ENCODE measurements at places on chromosomes 11 and 22.

DNA sequence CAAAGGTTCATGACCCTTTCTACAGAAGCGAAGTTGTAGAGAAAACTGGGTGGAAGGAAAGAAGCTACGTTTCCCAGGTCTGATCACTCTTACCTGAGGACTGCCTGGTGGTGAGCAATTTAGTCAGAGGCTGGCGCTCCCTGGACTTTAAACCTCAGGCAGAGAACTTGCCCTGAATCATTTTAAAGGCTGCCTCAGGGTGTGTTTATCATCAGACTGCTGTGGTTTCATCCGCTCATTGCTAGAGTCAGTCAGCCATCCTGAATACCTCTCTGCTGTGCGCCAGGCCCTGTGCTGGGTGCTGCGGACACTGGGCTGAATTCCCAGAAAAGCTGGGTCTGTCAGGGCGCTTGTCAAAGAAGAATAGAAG lies 2.7 kb downstream of the DTX4 start:
- peak; percentile 85 for DNase-seq

- peak; percentile 91 for DNase-seq
Observed at GRCh38 chr11:79396674-79397073, 44.2 kb downstream of the TENM4 start.

GRCh38 chr11:1298695-1299492 lies 10.5 kb downstream of the TOLLIP start:
- DNase-seq = no peak

GRCh38 chr11:15826826-15827225 lies 529.5 kb downstream of the SOX6 start:
- DNase-seq = no peak

DNA sequence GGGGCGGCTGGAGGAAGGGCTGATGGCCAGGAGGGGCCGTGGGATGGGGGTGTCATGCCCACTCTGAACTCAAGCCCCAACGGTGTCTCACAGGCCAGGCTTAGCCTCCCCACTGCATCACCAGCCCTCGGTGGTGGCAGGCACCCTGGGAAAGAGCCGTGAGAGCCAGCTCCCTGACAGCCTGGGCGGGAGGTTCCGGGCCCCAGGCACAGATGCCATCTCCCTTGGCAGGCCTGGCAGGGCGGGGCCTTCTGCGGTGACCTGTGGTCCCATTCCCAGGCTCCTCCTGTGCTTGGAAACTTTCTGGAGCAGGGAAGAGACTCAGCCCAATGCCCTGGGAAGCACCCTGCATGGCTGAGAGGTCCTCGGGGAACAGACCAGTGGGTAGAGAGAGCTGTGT lies 4.8 kb downstream of the PHLDA2 start:
- DNase-seq = no peak

DNA sequence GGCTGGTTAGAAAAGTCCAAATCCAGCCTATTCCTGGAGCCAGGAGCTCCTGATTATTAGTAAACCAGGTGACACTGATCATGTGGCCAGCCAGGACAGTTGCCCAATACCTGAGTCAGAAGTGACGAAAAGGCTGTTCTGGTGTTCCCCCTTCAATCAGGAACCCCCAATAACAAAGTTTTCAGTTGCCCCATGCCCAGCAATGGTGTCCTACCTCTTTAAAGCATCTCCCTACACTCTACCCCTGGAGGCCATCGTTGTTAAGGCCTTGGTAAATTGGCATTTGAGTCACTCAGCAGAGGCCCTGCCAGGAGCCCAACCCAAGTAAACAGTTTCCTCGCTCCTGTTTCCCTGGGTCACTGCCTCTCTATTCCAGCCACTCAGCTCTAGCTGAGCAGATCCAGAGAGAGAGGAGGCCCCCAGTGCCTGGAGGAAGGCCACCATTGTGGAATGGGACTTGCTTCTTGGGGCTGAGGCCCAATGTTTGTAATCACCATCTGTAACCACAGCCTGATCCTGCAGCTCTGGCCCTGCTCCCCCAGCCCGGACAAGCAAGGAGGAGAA lies 25.0 kb downstream of the ARHGAP1 start:
- peak; percentile 81 for DNase-seq

DNA sequence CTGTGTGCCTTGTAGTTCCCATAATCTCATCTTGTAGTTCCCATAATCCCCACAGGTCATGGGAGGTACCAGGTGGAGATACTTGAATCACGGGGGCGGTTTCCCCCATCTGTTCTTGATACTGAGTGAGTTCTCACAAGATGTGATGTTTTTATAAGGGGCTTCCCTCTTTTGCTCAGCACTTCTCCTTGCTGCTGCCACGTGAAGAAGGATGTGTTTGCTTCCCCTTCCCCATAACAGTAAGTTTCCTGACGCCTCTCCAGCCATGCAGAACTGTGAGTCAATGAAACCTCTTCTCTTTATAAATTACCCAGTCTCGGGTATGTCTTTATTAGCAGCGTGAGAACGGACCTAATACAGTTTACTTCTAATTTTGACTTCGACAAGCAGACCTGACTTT lies 14.0 kb upstream of the SMIM38 start:
- no peak for DNase-seq
